ENCODE measurements at places on chromosomes 7 and 10.
A peak's percentile ranks its signal among the peaks of the same experiment; 100 is the strongest.

GRCh38 chr7:24715661-24716479 lies 41.4 kb downstream of the GSDME start:
- DNase-seq, result peak; percentile 74

GRCh38 chr7:118186501-118186900 lies 2.5 kb downstream of the LSM8 start:
- no peak for DNase-seq

DNA sequence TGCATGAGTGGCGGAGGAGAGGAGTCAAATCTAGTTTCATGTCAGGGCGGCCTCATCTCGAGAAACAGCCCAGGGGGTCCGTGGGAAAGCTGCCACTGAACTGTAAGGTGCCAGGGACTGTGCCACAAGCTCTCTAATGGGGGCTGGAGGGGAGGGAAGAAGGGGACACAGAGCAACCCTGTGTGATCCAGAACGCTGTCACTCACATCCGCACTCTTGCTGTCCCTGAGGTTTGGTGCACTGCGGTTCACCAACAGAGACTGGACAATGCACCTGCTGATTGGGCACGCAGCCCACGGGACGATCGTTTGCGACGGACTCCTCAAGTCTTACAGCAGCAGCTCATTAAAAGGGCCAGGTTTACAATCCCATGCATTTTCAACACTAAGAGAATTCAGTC lies 47.7 kb downstream of the AMZ1 start:
- no peak for DNase-seq

GRCh38 chr10:3046981-3047547 lies 20.3 kb upstream of the PFKP start:
- no peak for DNase-seq

DNA sequence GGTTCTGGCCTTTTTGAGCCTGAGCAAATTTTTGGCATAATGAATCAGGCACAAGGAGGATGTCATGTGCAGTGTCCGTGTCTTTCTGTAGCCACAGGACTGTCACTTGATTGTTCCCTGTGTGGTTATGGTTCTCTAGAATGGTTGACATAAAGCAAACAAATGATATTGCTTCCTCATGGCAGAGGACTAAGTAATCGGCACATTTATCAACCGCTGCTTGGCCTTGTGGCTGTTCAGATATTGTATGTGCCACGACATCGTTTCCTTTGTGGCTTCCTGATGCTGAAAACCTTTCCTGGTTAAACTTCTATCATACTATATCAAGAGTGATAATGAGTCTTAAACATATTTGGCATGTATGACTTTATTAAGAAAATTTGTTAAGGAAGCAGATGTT lies 598.8 kb downstream of the SUGCT start:
- no peak for DNase-seq

DNA sequence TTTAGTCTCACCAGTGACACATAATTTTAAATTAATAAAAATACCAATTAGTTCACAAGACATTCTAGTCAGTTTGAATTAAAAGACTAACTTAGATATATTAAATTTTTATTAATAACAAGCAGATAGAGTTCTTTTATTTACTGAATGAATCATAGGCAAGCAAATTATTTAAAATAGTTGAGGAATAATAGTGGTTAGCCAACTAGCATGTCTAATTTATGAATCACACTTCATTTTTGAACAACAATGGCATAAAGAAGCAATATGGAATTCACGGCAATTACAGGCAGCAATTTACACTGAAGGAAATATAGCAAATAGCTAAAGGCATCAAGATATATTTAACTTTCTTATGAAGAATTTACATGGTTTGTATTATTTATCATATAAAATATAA lies 187.0 kb upstream of the SLC26A5 start:
- no peak for DNase-seq

DNA sequence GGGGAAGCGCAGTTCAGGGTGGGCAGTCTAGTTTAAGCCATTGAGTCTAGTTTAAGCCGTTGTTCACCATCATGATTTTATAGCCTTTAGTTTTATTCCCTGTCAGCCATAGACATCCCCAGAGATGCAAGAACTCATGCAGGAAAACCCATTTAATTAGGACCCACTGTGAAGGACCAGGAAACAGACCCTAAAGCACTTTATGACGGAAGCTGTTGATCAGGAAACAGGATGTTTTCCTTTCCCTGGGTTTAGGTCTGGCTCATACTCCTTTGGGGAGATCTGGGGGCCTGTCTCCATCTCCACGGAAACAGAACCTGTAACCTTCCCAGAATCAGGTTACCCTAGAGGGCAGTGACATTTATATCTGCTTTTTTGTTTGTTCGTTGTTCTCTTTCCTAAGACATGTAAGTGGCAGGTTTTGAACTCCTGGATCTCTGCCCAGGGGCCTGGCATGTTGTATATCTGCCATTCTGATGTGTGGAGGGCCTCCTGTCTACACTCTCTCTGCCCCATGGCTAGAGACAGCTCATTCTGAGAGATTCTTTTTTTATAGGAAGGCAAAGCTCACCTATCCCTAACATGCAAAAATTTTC lies 657.2 kb upstream of the GALNT17 start:
- no peak for DNase-seq

DNA sequence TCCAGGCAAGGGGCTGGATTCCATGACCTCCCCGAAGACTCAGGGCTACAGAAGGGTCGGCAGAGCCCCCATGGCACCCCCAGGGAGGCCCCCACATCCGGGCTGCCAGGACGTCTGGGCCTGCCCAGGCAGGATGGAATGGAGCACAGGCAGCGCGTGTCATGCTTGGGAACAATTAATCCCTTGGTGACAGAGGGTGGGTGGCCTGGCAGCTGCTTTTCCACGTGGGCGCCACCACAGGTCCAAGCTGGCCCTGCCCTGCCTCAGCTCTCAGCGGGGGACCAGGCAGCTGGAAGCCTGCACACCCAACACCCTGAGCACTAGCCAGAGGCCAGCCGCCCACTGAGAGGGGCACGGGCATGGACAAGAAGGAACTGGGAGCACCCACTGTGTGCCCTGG lies 11.4 kb downstream of the ELN start:
- no peak for DNase-seq

DNA sequence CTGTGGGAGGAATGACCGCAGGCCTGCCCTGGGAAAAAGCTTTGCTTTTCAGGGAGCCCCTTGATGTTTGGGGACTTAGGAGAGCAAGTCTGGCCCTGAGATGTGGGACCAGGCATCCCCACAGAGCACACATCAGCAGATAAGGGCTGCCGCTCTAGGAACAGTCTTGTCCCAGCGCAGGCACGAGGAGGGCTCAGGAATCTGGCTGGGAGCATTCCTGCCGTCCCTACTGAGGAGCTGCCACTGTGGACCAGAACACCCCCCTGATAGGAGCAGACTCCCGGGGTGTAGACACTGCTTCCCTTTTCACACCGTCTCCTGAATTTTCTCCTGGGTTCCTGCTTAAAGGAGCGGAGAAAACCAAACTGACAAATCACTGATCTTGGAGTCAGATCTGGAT lies 232.3 kb downstream of the CUX1 start:
- DNase-seq, result no peak

- DNase-seq, result no peak
Measured at GRCh38 chr7:151198945-151199848, 11.1 kb downstream of the H2BK1 start.

- DNase-seq, result peak; percentile 87
Measured at GRCh38 chr10:110671788-110672579, 27.8 kb downstream of the RBM20 start.

DNA sequence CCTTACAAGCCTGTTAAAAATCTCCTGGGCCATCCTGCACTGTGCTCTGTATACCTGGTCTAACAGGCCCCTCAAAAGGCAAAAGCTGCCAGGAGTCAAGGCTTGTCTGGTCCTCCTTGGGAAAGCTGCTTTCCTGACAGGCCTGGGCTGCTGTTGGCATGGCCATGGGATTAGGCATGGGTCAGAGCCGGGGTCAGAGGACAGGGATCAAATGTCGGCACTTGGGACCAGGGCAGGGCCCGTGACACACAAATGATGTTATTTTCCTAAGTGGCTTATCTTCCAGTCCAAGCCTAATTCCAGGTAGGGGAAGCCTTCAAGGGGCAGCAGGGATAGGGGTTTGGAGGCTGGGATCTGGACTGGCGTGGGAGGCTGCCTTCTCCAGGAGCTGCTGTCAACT lies 191.5 kb upstream of the GPR26 start:
- DNase-seq, result no peak

- DNase-seq, result no peak
Measured at GRCh38 chr10:29751684-29752083, 116.9 kb upstream of the SVIL start.

GRCh38 chr7:45136106-45137060 lies 21.2 kb upstream of the RAMP3 start:
- peak; percentile 88 for DNase-seq

GRCh38 chr7:34842782-34843181 lies 184.8 kb downstream of the NPSR1 start:
- DNase-seq, result no peak

DNA sequence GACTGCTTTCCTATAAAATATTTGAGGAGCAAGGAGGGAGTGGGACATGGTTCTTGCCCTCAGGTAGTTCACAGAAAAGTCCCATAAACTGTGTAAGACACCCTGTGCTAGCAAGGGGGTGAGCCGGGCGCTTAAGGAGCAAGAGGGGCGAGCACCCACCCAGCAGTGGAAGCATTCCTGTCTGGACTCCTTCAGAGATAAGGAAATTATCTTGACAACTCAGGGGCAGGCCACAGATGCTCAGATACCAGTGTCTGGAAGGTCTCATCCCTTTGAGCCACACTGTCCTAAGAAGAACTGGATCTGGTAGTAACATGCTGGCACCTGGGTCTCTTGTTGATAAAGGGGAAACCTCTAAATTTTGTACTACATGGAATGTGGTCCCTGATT lies 54.1 kb downstream of the DAGLB start:
- DNase-seq, result no peak

DNA sequence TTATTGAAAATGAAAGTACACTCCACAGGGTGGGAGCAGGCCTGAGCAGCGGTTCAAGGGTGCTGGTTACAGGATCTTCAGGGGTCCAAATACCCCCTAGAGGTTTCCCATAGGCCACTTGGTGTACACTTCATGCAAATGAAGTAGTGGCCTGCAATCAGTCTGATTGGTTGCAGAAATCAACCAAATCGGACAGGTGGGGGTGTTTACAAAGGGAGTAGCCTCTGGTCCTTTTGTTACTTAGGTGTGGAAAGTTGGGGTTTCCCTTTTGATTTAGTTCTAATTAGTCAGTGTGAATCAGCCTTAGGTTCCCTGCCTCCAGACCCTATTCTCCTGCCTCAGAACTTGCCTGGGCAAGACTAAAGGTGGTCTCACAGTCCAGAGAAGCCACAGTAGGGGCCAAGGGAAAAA lies 49.6 kb downstream of the SYPL1 start:
- no peak for DNase-seq

DNA sequence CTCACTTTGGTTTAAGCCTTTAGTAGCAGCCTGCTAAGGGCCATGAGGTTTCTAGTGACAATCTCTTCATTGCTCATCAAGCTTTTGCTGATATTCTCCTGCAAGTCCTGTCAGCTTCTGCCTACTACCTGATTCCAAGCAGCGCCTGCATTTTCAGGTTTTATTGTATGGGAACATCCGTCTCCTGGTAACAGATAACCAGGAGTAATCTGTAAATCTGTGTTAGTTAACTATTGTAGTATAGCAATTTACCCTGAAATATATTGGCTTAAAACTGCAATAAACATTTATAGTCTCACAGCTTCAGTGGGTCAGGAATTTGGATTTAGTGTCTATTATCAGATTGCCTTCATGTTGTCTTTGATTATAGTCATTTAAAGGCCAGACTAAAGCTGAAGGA lies 94.0 kb downstream of the MLLT10 start:
- no peak for DNase-seq

- DNase-seq, result no peak
Measured at GRCh38 chr7:85220651-85221050, 33.8 kb upstream of the SEMA3D start.

- DNase-seq, result no peak
Measured at GRCh38 chr10:119362122-119362521, 154.8 kb downstream of the GRK5 start.

- DNase-seq, result no peak
Measured at GRCh38 chr10:35043796-35044344, 46.3 kb downstream of the CUL2 start.

DNA sequence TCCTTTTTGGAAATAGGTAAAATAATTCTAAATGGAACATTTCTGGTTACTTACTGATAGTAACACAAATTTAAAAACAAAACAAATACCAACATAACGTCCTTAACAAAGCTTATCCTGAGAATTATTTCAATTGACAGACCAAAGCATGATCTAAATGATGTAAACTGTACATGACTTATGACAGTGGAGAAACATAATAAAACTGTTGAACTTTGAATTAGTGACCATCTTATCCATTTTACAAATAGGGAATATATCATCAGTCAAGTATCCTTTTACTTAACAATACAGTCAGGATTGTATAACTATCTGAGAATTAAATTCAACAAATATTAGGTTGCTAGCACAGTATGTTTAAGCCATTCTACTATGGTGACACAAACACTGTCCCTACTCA lies 2.4 kb downstream of the IPMK start:
- no peak for DNase-seq

- DNase-seq, result no peak
Measured at GRCh38 chr10:123687758-123688157, 21.6 kb downstream of the GPR26 start.

DNA sequence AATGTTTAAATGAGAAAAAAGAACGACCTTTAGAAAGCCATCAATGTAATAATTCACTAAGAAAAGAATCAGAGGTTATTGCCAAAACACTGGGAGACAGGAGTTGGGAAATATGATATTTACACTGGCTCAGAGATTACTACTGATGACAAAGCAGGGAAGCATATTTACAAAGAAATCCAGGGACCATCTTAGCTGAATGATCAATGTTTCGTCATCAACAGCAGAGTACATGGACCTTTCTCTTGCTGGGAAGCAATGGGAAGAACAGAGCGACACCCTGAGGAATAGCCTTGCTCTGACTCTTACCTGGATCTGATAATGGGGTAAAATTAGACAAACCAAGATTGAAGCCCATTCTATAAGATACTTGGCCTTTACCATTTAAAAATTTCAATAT lies 1293.5 kb downstream of the XPNPEP1 start:
- DNase-seq, result no peak

DNA sequence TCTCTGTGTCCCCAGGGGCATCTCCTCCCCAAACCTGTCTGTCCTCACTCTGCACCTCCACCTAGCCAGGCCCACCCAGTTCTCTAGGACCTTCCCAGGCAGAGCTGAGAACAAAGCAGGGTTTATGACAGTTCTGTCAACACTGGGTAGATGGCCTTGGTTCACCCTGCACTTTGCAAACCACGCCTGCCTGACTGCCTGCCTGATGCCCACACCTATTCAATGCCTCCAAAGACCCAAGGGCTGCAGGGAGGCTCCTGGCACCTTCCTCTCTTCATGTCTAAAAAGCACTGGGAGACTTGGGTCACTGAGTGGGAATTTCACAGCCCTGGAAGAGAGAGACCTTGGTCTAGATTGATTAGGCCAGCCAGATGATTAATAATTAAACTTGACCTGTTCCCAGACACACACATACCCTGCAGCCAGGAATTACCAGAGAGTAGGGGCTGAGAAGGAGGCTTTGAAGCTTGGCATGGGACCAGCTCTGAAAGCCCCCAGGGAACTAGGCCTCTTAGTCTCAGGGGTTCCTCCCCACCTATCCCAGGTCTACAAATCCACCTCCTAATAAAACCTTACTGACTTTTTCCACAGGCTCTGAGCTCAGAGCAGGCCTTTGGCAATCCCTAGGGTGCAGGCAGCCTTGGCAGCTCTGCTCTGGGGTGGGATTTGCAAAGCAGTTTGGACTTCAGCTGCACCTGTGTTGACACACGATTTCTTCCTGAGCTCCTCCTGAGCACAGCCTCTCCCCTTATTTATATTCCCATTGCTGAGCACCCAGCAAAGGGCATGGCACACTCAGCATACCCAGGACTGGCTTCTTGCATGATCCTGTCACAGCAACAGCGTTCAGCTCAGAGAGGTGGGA lies 25.7 kb upstream of the PDCD4 start:
- no peak for DNase-seq
